ENCODE measurements at places on chromosomes 11 and 22.

DNA sequence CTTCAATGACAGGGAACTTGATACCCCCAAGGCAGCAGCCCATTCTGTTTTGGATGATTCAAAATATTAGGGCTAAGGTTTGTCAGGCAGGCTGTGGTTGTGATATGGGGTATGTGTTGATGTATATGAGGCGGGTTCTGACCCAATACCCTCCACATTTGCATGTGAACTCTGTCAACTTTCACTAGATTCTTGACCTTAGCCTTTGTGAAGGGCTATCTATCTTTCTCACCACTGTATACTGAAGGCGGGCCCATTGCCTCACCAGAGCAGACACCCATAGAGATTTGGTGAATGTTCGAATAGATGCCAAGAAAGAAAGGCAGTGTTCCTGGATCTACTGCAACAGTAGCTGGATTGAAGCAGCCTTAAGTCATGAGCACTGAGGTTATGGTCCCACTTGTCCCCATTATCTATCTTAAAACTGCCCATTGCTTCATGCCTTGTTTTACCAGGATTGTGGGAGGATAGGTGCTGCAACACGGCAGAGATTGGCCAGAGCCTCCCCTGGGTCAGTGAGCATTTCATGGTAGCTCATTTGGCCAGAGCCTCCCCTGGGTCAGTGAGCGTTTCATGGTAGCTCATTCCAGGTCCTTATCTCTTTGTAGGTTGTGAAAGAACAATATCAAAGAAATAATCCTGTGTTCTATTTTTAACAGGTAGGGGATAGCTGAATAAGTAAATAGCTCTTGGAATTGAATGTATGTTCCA is 399.6 kb downstream of the TMEM135 start:
- DNase-seq: no peak

DNA sequence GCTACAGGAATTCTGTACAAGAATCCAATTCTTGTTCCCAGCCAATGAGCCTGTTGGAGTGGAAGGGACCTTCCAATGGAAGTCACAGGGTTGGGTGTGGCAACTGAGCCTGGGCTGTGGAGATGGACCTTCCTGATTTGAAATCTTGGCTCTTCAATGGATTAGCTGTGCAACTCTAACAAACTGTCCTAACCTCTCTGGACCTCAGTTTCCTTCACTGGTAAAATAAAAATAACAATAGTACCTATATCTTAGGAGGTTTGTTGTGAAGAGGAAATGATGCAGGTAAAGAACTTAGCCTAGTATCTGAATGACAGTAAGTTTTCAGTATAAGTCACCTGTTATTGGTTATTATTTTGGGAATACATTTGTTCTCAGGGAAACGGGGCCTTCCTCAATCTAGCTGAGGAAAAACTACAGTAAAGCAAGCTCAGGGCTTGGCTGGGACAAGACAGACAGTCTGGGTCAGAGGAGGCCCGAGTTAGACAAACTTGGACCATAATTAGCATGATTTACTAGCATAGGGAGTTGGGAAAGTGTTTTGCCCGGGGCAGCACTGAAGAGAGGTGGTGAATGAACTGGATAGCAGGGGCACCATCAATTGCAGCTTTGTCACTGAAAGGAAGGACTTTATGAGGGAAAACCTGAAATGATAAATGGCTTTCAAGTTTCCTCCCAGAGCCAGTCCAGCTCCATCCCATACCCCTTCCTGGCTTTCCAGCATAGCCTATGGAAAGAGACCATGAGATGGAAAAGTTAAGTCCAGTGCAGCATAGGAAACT is 13.7 kb downstream of the ELF5 start:
- no peak for DNase-seq

DNA sequence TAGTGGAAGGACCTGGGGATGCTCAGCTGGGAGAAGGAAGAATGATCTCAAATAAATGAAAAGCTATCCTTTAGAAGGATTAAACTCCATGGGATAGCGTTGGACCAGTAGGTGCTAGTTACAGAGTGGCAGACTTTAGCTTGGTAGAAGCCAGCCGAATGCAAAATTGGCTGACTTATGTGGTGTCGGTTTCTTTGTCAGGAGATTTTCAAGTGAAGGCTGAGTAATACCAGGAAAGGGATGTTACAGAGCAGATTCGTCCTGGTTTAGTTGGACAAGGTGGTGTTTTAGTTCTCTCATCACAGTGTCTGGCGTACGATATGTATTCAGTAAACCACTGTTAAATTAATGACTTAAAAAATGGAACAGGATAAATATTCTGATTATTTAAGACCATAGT is 26.0 kb downstream of the FDX1 start:
- no peak for DNase-seq

DNA sequence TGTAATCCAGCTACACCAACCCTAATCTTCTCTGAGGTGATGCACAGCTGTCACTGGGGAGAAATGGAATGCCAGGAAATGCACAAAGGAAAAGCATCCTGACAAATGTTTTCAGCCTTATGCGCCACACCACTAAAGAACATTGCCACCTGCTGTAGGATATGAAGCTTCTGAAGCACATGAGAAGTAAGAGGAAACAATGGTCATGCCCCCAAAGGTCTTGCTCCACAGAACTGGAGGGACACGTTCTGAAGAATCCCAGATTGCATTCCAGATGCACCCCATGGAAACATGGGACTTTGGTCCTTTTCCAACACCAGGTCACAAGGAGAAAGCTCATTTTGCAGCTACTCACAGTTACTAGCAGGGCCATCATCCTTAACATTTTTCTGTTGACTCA is 48.7 kb upstream of the ZBED5 start:
- DNase-seq: no peak

DNA sequence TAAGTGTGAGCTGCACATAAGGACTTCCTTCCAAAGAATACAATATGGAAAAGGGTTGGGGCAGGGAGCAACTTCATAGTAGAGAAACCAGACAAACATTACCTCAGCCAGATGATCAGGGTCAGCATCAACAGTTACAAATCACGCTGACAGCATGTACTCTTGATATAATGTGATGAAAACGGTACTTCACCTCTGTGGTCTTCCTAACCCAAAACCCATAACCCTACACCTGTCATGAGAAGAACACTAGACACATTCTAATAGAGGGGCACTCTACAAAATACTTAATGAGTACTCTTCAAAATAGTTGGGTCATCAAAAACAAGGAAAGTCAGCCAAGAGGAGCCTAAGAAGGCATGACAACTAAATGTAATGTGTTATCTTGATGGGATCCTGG is 43.9 kb downstream of the RRAS2 start:
- no peak for DNase-seq

DNA sequence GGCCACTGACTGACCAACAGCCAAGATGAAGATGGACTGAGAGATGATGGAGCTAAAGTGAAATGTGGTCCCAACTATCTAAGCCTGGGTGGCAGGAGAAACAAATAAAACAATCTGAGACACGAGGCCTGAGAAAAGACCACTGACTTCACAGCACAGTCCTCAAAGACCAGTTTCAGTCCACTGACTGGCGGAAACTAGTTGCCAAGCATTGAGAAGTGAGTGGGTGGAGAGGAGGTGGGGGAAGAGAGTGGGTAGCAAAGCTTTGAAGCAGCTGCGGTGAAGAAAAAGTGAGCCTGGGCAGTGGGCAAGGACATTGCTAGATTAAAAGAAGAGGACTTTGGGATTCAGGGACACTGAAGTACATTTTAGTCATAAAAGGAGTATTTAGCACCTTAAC is 1.9 kb downstream of the MS4A1 start:
- no peak for DNase-seq

- peak; percentile 21 for DNase-seq
These were observed 16.1 kb downstream of the ALKBH8 start for GRCh38 chr11:107549253-107549953.

DNA sequence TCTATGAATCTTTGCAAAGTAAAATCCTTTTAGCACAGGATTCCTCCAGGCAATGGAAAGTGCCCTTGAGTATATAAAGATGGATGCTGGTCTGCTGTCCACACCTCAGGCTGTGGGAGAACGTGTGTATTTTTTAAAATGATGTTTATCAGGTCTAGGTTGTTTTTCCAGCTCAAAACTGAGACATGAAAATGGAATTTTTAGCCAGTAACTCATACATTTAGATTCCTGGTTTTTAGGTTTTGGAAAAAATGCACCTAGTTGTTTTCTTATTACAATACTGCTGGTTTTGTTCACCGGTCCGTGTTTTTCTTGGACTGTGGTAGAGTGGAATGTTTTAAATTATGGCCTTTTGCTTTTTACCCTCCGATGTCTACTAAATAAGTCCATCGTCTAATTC is 554.7 kb downstream of the SOX6 start:
- DNase-seq: no peak

DNA sequence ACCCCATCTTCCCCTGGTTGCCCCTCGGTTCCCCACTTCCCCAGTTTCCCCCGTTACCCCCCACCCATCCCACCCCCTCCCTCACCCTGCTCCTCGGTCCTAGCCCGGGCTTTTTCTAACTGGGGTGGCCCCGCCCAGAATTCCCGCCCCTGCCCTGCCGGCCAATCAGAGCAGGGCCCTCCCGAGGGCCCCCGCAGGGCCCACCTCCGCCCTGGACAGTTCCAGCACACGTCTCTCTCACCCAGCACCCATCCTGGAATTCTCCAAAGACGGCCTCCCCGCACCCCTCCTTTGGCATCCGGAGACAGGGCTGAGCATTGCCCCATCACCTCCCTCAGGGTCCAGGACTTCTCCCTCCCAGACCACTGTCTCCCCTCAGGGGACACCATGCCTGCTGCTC is at the start of gene H19:
Gene H19 (minus strand): TSS at position 88 of the 400 bp plus-strand sequence.
- no peak for DNase-seq

DNA sequence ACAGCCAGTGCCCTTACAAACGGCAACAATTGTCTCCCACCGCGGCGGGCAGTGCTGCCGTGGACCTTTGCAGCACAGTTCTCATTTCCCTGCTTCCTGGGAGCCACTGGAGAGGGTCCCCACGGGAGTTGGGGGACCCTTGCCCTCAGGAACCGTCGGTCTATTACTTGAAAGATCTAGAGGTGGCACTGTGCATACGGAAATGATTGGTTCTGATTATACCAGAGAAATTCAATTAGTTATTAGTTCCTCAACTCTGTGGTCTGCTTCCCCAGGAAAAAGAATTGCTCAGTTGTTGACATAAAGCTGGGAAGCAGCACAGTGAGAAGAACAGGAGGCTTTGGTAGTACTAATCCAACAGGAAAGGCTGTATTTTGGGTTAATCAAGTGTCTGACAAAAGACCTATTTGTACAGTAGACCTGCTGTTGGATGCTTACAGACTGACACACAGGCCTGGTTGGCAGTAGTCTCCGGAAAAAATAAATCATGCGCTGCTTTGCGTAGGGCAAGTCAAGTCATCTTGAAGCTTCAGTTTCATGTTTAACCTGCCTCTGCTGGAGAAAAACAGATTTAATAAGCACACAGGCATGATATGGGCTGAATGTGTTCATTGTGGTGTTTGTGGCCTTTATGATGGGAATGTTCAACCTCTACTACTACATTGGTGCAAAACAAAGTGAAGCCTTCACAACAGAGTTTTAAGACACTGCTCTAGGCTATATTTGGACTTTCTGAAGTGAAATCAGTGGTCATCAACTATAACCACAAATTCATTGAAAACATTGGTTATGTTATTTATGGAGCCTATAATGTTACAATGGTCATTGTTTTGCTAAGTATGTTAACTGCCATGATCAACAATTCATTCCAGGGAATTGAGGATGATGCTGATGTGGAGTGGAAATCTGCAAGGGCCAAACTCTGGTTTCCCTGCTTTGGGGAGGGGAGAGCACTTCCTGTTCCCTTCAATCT is 54.6 kb upstream of the SC5D start:
- no peak for DNase-seq

DNA sequence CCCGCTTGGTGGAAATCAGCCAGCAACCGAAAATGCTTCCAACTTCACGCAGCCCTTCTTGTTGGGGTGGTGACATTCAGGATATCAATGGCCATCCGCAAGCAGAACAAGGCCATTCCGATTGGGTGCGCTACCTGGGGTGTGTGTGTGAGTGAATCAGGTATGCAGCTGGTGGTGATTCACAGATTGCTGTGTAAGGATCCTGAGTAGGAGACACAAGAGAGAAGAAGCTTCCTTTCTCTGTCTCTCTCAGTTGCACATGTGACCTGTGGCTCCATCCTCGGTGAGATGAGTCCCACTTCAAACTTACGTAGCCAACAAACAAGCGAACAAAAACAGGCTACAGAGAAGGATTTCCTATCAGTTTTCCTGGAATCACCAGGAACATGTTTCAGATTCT is 9.6 kb upstream of the TMEM184B start:
- DNase-seq: no peak

DNA sequence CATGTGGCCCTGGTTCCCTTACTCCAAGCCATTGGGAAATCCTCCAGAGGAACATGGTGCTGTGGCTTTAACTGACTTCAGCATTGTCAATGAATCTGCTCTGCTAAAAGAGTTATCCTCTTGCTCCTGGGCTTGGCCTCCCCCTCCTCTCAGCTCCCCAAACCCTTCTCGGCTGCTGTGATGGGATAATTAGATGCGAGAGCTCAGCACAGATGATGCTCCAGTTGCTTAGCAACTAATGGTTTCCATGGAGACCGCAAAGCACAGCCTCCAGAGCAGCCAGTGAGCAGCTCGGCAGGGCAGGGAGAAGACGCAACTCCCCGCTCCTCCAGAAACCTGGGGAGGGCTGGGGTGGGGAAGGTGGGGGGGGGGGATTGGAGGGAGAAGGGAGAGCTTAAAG is 2.8 kb upstream of the UPK2 start:
- peak; percentile 44 for DNase-seq

GRCh38 chr22:48338793-48339705 is 1488.6 kb downstream of the BRD1 start:
- no peak for DNase-seq

- DNase-seq: no peak
These were observed 71.2 kb downstream of the ADM start for GRCh38 chr11:10376061-10376460.

DNA sequence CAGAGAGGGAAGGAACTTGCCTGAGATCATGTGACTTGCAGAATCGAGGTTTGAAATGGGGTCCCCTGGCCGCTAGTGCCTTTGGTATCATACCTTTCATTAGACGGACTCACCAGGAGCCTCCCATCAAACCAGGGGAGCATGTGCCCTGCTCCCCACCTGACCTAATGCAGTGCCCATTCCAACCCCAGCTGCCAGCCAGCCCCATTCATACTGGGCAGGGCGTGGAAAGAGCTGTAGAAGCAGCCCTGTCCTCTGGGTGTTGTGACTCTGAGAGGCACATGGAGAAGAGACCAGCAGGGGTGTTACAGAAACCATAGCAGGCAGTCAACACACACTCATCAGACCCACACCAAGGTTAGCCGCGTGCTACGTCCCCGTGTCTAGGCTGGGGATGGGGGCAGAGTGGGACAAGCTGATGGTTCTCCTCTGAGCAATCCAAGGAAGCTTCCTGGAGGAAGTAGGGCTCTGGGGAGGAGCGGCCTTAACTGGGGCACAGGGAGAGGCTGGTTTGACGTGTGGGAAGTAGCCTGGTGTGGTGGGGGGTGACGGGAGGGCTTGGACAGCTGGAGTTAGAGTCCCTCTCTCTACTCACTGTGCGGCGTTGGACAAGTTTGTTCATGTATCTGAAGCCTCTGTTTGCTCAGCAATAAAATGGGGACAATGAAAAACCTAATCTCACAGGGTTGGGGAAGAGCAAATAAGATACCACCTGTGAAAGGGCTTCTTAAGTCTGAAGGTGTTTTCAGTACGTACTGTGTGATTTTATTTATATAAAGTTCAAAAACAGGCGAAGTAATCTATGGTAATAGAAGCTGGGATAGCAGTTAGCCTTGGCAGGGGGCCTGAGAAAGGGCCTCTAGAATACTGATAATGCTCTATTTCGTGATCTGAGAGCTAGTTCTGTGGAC is 14.0 kb downstream of the GRIK4 start:
- DNase-seq: no peak
